ENCODE measurements at places on chromosomes 2 and 18.
A peak's percentile ranks its signal among the peaks of the same experiment; 100 is the strongest.

DNA sequence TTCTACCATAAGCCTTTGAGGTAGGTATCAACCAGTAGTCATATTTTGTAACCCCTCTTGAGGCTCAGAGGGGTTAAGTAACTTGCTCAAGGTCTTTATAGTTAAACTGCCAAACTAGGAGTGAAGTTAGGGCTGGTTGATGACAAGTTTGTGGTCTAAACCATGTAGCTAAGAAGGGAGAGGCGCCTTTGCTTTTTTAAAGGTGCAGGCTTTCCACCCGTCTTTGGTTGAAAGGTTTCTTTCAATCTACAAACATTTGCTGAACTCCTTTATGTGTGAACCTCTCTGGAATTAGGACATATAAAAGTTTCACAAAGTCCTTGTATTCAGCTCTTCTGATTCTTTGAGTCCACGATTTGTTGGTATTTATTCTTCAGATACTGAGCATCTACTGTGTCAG, 2.4 kb upstream of the MTA3 start:
- no peak for DNase-seq

GRCh38 chr2:62306751-62307468, 111.0 kb downstream of the B3GNT2 start:
- peak; percentile 12 for DNase-seq

DNA sequence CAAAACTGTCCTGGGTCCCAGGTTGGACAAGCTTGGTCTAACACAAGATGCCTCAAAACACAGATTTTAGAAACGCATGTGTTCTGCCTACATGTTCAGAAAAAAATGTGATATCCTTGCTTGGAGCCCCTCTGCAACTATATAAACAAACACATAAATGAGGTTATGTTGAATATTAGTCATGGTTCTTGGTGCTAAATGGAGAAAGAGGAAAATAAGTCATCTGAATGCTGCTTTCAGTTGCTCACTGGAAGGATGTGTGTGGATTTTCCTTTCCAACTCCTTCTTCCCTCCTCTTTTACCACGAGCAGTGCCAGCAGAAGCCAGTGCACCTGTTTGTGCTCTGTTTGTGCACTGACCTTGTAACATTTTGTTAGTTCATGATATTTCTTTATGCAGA, 85.3 kb downstream of the PIEZO2 start:
- DNase-seq, result no peak

GRCh38 chr2:14634489-14635390, 2.2 kb downstream of the LRATD1 start:
- DNase-seq, result no peak

- no peak for DNase-seq
These were observed 691.8 kb upstream of the NRXN1 start for GRCh38 chr2:51723691-51724090.

DNA sequence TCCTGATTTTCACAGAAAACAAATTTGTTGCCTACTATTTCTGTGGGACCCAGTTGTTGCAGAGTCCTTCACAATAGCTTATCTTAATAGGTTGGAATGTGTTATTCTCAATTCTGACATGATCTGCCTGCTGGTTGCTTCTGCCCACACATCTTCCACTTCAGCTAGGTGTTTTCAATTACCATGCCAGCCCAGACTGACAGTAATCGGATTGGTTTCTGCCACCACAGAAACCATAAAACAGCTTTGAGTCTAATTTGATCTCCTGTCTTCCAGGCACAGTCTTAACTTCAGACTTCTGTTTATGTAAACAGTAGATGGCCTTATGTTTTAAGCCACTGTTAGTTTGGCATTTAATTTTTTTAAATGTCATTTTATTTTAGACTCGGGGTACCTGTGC, 248.2 kb upstream of the RBMS1 start:
- no peak for DNase-seq

DNA sequence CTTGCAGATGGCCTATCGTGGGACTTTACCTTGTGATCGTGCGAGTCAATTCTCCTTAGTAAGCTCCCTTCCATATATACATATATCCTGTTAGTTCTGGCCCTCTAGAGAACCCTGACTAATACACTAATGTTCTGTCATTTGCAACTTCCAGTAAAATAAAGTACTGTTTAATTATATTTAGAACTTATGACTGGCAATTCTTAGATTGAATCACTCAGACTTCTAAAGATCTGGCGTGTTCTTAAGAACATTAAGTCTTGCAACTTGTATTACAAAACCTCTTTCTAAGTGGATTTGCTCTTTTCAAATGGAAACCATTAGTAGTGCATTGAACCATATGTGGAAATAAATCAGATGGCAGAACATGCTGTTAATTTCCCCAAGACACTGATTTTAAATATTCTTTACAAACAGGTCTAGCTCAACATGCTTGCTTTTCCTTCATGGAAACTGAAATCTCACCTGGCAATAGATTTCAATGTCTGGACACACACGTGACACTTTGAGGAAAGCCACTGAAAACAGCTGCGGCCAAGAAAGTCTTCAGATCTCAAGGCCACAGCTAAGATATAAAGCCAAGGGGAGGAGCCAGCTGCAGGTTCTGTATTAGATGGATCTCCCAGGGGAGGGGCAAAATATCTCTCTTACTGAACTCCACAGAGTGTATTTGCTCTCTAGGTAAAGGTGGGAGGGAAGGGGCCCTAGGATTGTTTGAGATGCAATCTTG, 50.6 kb downstream of the PMAIP1 start:
- no peak for DNase-seq

DNA sequence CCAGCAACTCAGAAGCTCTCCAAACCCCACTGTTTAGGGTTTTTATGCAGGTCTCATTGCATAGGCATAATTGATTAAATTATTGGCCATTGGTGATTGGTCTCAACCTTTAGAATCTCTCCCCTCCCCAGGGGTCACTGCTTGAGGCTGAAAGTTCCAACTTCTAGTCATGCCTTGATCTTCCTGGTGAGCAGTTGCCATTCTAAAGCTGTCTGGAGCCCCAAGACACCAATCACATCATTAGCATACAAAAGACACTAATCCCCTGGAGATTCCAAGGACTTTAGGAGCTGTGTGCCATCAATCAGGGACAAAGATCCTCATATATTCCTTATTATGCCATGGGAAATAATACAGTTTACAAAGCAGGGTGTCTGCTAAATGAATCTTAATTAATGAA, 863.4 kb upstream of the KLHL29 start:
- DNase-seq, result no peak

- no peak for DNase-seq
These were observed 69.0 kb downstream of the BABAM2 start for GRCh38 chr2:27959496-27959895.

DNA sequence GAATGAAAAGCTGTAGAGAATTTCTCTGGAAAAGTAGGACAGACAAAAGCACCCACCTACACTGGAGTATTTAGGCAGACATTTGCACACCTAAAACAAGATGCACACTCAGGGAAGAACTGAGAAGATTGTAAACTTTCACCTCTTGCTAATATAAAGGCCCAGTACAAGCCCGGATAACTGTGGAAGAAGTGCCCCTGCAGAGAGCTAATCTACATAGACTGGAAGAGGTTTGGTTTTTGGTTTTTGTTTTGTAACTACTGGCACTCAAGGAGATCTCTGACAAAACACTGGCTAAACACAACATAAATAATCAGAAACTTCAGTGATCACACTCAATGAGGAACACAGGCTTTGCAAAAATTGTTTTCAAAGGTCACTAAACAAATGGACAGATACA, 782.2 kb upstream of the SLC8A1 start:
- DNase-seq, result no peak

DNA sequence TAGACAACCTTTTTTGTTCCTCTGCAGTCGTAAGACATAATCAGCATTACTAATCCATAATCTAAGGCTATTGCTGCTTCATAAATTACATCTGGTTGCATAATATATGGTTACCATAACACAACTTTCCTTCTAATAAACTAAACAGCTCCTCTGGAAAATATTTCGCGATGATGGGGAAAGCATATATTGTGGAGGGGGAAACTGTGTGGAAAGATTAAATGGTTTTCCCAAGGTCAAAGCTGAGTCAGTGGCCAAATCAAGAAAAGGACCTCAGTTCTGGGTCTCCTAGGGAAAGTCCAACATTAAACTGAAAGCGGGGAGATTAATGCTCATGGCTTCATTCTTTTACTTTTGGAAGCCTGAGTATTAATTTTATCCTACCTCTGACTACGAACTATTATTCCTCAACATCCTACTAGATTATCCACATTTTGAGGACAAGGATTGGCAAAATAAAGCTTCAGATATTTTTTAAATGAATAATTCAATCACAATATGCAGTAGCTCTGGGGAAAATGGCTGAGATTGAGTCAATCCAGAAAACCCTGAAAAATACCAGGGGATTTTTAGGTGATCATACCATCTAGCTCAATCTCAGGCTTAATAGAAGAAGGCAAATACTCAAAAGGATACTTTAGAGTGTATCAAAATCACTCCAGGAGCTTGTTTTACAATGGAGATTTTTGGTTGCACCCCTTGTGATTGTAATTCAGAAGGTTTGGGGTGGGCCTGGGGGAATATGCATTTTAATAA, 33.8 kb upstream of the STK17B start:
- no peak for DNase-seq

DNA sequence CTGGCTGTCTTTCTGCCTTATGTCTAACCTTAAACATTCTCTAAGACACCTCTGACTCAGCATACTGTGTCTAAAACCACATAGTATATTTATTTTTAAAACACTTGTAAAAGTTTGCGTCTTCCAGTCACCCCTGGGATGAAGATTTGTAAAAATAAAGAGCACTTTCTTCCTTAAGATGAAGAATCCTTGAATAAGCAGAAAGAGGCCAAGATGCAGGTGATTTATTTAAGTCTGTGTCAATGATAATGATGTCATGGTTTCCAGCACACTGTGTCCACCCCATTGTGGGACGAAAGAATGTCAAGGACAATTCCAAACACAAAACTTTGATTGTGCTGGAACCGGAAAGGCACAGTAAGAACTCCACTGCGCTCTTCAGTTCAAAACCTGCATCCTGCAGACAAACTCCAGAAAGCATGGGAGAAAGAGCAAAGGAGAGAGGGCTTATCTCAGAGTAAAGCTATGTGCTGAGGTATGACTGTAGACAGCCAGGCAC, 92.9 kb downstream of the ZEB2 start:
- DNase-seq, result no peak
